ENCODE measurements at places on chromosomes 12 and 14.
A peak's percentile ranks its signal among the peaks of the same experiment; 100 is the strongest.

DNA sequence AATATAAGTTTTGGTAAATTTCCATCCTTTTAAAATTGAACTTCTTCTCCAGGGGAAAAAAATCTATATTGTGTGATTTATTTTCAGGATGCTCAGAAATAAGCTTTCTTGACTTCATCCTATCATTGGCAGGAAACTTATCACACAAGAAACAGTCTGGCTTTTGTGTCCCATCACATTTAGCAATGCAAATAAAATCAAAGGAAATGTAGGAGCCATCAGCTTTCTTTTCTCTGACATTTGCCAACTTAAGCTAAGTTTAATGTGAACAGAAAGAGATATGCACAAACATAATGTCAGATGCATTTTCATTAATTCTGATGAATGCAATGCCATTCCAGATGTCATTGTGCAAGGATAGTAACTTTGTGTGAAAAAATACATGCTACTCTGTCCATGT is 56.6 kb downstream of the LIN7A start:
- no peak for DNase-seq

DNA sequence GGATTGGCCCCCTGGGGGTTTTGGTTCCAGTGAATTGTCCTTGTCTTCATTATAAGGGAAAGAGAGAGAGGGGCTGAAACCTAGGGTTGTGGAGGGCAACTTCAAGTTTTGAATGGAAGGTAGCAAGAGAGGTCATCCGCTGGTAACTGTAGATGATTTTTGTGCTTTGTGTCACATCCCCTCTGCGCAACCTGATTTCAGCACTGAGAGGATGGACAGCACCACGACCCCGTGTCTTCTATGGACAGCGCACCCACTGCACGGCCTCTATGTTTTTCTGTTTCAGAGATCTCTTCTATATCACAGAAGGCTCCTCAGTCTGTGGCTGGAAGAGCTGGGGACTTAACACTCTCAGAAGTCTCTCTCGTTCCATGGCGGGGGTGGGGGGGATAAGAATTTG is 127.0 kb upstream of the RPH3A start:
- peak; percentile 18 for DNase-seq

DNA sequence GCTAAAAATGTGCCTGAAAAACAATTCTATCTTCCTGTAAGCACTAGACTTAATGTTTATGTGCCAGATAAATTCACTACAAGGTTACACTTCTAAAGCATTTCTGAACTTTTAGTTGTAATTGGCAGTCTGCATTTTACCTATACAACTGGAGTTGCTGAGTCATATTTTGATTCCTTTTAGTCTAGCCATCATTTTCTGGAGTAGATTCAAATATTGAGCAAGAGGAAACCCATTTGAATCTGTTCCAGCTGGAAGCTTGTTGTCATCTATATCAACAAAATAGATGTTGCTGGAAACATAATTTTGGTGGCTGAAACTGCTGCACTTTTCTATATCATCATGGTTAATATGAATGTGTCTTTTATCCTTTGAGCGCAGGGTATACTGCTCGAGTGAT is 122.2 kb upstream of the CCDC175 start:
- no peak for DNase-seq

GRCh38 chr14:77123381-77124325 is 17.9 kb downstream of the ZDHHC22 start:
- no peak for DNase-seq
